ENCODE measurements at places on chromosomes 6 and 20.

- no peak for DNase-seq
These were observed 71.3 kb upstream of the STXBP5 start for GRCh38 chr6:147132889-147133288.

DNA sequence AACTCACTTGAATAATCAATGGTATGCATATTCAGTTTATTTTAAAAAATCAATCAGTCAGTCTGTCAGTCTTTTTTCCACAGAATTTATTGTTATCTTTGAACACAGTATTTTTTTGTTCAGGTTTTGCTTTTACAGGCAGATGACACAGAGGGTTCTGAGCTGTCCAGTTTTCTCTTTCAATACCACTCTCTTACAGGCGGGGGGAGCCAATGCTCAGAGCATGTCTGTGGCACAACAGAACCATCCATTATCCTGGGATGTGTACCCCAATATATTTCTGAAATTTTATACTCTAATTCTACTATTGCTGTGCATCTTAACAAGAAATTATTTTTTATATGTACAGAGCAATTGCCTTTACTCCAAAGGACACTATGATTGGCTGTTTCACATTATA lies 21.2 kb downstream of the ROS1 start:
- no peak for DNase-seq

DNA sequence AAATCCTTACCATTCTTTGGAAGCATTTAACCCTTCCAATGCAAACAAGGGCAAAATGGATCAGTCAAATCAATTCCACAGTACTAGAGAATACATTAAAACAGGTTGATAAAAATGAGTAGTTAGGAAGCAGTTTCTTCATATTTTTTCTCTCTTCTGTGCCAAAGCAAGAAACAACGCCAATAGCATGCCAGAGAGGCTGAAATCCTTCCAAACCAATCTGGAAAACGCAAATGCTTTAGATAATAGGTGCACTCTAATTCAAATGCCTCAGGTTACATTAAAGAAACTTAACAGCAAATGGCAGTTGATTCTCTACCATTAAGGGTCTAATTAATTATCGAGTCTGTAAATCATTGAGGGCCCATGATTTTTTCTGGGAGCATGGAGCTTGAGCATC lies 755.2 kb downstream of the C6orf118 start:
- no peak for DNase-seq

GRCh38 chr6:4644996-4645395 lies 131.2 kb upstream of the CDYL start:
- peak; percentile 46 for DNase-seq

Data from endothelial cell of umbilical vein (primary cell).